Left lung (tissue), 14 donors: ENCODE measurements at places on chromosomes 16 and 17.

DNA sequence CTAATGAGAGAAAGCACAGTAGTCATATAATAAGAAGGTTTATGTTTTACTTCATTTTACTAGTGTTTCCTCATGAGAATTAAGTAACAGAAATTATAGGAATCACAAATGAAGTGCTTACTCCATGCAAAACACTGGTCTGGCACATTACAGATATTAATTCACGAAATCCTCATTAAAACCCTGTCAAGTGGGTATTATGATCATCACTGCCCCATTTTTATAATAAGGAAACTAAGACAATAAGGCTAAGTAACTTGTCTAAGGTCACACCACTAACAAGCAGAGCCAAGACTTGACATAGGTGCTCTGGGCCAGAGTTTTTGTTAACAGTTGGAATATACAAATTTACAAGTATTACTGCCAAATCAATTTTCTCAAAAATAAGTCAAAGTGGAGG, 83.0 kb downstream of the KANSL1 start:
- H3K36me3 ChIP-seq, result no peaks in the 10 kb centered on the region
- H3K27me3 ChIP-seq, result no peaks in the 10 kb centered on the region
- no peak for DNase-seq
- H3K4me3 ChIP-seq, result no peak overlapping the region
- peaks cover 47% of the 10 kb centered on the region for H3K4me1 ChIP-seq
- H3K27ac ChIP-seq, result no peak overlapping the region

DNA sequence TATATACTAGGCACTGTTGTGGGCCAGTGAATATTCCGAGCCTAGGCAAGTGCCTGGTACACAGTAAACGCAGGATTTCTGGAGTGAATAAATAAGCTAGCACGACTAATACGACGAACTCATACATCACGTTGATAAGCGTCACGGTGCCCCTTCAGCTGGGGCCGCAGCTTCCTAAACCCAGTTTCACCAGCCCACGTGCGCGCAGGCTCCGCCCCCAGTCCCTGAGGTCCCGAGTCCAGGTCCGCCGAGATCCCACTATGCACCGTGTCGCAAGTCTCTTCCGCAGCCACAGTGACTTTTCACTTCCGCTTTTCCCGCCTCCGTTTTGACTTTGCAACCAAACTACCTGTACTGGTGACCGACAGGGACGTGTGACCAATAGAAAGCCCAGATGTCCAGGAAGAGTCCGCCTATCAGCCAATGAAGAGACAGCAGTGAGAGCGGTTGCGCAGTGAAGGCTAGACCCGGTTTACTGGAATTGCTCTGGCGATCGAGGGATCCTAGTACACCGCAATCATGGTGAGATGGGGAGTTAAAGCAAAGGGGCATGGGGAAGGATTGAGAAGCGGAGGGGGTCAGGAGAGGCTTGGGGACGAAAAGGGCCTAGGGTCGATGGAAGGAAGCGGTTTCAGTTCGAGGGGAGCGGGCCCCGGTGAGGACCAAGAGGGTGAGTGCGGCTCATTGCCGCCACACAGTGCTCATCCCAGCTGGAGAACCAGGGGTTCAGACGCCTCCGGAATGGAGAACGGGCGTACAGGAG, at the start of gene PSMB3:
TSS of gene PSMB3 (plus strand) at position 434 of the 763 bp plus-strand sequence. CDS start at position 520, 86 bp downstream.
- H3K27me3 ChIP-seq, result peaks cover 42% of the 10 kb centered on the region
- H3K36me3 ChIP-seq, result no peaks in the 10 kb centered on the region
- H3K4me3 ChIP-seq, result peak within 1 kb of the TSS; percentile 97
- H3K27ac ChIP-seq, result peak within 1 kb of the TSS; percentile 90

GRCh38 chr17:79075446-79075750, 774 bp downstream of the ENGASE start:
- H3K36me3 ChIP-seq, result peaks cover 29% of the 10 kb centered on the region
- no peaks in the 10 kb centered on the region for H3K27me3 ChIP-seq
- H3K4me1 ChIP-seq, result no peaks in the 10 kb centered on the region

DNA sequence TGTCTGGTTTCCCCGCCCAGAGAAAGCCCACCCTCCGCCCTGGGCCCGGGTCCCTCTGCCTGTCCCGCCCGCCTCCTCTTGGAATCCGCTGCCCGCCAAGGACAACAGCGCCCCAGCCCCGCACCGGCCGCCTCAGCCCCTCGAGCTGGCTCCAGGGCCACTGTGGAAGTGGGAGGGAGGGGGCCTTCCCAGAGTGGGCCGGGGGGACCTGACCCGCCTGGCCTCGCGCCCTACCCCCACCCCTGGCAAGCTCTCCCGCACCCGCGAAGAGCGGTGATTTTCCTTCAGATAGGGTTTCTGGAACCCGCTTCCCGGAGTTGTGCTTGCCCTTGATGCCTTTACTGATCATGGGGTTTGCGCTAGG, 2.3 kb upstream of the CBX8 start:
- H3K27me3 ChIP-seq, result peaks cover 65% of the 10 kb centered on the region
- H3K4me3 ChIP-seq, result no peak overlapping the region
- no peaks in the 10 kb centered on the region for H3K36me3 ChIP-seq

DNA sequence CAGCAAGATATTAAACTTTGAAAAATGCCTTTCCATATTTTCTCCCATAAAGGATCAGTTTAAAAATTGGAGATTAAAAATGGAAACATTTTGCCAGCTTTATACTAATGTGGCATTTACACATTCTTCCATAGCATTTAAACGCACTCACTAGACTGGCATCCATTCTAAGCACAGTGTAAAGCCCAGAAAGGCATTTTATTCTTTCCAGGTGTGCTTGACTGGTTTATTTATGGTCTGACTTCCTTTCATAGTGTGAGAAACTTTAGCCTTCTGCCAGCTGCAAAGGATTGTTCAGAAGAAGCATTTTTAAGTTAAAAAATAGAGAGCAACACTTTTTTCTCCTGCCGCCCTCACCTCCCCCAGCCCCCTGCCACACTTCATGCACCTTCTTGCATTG, 271.7 kb upstream of the PSMD7 start:
- H3K27me3 ChIP-seq, result no peaks in the 10 kb centered on the region
- no peaks in the 10 kb centered on the region for H3K4me1 ChIP-seq
- no peaks in the 10 kb centered on the region for H3K36me3 ChIP-seq
- H3K4me3 ChIP-seq, result no peak overlapping the region
- H3K27ac ChIP-seq, result no peak overlapping the region

DNA sequence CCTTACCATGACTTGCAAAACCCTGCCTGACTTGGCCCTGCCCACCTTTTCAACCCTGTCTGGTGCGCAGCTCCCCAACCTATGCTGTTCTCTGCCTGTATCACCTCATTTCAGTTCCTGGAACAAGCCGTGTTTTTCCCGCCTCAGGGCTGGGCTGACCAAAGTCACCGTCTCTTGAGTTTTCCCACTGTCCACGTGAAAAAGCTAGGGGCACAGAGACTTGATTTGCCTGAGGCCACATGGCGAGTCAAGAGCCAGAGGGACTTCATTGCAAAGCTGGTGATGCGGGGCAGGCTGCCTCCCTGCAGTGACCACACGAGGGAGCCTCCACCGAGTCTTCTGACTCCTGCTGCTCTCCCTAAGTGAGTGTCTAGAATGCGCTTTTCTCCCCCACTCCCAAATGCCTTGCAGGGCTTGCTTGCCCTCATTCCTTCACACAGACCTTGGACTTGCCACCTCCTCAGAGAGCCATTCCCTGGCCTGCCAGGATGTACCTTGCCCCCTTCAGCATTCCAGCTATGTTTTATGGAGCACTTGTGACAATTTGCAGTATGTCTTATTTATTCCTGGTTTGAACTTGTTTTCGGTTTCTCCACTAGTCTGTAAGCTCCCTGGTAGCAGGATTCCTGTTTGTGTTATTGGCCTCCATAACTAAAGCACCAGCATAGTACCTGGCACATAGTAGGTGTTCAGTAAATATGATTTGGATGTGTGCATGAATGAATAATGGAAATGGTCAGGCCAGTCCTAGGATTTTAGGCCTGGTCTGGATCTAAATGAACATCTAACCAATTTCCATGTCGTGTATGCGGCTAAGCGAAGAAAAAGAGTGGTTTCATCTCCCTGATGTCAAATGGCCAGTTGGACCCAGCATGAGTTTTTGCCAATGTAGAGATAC, 252.3 kb downstream of the SNX29 start:
- no peaks in the 10 kb centered on the region for H3K27me3 ChIP-seq
- DNase-seq, result no peak
- H3K4me3 ChIP-seq, result no peak overlapping the region

GRCh38 chr17:2022647-2023240, 2.4 kb downstream of the RTN4RL1 start:
- no peaks in the 10 kb centered on the region for H3K36me3 ChIP-seq
- peaks cover 20% of the 10 kb centered on the region for H3K27me3 ChIP-seq
- no peak overlapping the region for H3K27ac ChIP-seq

- DNase-seq, result no peak
- no peak overlapping the region for H3K4me3 ChIP-seq
- no peak overlapping the region for H3K27ac ChIP-seq
- peaks cover 17% of the 10 kb centered on the region for H3K4me1 ChIP-seq
- H3K27me3 ChIP-seq, result no peaks in the 10 kb centered on the region
Observed at GRCh38 chr16:48500981-48501380, 109.0 kb downstream of the N4BP1 start.

DNA sequence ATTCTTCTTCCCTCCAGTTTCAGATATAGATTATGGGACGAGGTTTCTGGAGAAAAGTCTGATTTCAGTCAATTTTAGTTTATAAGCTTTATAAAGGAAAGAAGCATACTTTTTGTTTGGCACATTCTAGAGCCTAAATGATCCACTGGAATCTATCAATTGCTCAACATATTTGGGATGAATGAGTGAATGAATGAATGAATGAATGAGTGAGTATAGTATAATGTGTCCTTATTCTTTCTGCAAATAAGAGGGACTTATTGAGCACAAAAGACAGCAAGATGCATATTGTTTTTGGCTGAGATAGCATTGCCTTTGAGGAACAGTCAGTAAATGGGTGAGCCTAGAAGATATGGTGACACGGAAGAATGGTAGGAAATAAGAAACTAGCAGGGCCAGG, 245.4 kb downstream of the SHISA9 start:
- no peak for DNase-seq
- no peak overlapping the region for H3K27ac ChIP-seq
- no peaks in the 10 kb centered on the region for H3K27me3 ChIP-seq
- H3K36me3 ChIP-seq, result no peaks in the 10 kb centered on the region
- no peaks in the 10 kb centered on the region for H3K4me1 ChIP-seq
